Vagina (tissue), 2 donors: ENCODE measurements at places on chromosomes 2 and 18. TPM values are rescaled to one million over a fixed set of nuclear protein-coding genes. Genes with fewer than 3 reads are reported as not detected.

Gene LBH
- 28.0 TPM for total RNA-seq

Gene ONECUT2
- total RNA-seq = not detected

GRCh38 chr2:20141806-20142205 is 83.1 kb downstream of the SDC1 start:
- DNase-seq = no peak

Gene TMEM198
- total RNA-seq = 1.5 TPM

- DNase-seq = no peak
Measured at GRCh38 chr2:118672571-118673158, 174.8 kb downstream of the EN1 start.

Gene MFSD2B
- total RNA-seq = not detected

Gene CNDP1
- total RNA-seq = 9.8 TPM

Gene POTEI
- total RNA-seq = not detected

DNA sequence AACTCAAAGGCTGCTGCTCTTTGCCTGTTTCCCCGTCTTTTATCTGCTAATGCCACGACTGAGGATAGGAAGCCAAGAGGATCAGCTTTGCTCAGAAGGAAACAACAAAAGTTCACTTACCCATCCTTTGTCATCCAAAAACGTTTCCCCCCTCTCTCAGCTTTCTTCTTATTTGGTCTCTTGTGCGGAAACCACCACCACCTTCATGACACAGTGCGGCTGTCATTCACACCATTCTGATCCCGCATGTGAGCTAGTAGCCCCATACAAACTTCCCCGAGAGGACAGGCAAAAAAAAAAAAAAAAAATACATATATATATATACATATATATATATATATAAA is 656 bp downstream of the LRRTM4 start:
- no peak for DNase-seq

Gene BOLL
- total RNA-seq = not detected

- DNase-seq = no peak
Measured at GRCh38 chr2:9336576-9337314, 86.6 kb downstream of the ITGB1BP1 start.

GRCh38 chr2:98140210-98140609 is 53.2 kb downstream of the VWA3B start:
- DNase-seq = no peak

Gene LDAH
- 9.1 TPM for total RNA-seq

GRCh38 chr2:109386004-109386695 is 227.6 kb downstream of the SEPTIN10 start:
- DNase-seq = no peak

DNA sequence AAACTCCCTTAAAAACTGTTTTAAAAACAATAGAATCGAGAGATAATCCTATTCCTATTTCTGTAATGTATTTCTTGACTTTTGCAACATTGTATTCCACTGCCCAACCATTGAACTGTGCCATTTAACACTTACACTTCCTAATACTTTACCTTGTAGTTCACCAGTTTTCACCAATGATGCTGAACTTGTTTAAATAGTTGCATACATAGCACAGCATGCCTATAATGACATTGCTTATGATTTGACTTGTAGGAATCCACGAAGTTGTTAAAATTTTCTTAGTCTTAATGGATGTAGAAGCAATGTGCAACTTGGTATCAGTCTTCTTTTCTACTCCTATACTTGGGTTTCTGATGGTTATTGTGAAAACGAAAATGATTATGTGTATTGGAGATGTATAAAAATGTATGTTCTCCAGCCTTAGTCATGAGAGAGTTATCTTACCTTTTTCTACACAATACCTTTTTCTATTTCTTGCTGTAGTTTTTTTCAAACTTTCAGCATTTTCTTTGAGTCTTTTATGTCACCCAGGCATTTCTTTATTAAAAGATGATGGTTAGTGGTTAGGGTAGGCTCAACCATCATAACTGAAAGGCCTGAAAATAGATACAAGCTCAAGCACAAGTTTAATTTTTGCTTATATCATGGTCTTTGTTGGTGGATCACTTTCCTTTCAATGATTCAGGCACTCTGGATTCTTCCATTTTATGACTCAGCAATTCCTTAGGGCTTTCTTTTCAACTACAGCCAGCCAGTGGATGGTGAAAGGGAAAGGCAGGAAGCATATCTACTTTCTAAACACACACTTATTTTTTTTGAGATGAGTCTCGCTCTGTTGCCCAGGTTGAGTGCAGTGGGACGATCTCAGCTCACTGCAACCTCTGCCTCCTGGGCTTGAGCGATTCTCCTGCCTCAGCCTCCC is 9.4 kb downstream of the GPD2 start:
- DNase-seq = no peak

GRCh38 chr2:197813093-197813787 is 8.8 kb downstream of the PLCL1 start:
- no peak for DNase-seq

DNA sequence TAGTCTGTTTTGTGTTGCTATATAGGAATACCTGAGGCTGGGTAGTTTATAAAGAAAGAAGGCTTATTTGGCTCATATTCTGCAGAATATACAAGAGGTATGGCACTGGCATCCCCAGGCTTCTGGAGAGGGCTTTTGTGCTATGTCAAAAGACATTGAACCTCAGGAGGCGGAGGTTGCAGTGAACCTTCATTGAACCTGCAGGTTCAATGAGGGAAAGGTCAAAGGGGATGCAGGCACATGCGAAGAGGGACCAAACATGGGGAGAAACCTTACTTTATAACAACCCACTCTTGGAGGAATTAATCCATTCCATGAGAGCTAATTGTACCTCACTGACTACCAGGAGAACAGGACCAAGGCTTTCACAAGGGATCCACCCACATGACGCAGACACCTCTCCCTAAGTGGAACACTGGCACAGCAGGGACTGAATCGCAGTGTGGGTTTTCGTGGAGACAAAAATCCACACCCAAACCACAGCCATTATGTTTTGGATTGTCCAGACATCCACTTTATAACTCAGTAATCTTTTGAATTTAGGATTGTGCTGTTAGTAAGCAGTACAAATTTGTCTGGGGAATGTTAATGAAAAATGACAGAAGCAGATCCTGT is 4.1 kb upstream of the SERPINB8 start:
- DNase-seq = no peak
